ENCODE measurements at places on chromosomes 4 and X.

- DNase-seq, result no peak
Observed at GRCh38 chrX:137574102-137574783, 8.3 kb downstream of the ZIC3 start.

- DNase-seq, result no peak
Observed at GRCh38 chr4:8159537-8160232, 1.1 kb upstream of the ABLIM2 start.

- no peak for DNase-seq
Observed at GRCh38 chr4:33340168-33340567, 2620.0 kb downstream of the PCDH7 start.

DNA sequence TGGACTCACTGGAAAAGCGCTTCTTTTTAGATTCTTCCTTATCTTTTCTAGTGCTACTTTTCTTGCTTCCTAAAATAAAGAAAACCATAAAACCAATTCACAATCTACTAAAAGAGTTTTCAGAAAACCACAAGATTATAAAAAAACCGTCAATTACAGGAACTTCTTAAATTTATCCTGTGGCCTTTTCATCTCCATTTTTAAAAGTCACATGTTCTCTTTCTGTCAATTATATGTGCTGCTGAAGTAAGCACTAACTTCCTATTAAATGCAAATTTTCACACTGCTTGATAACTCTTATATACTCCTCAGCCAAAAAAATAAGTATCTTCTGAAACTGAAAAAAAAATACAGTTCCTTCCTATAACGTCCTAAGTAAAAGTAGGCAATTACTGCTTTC is 32.8 kb downstream of the CENPC start:
- DNase-seq, result no peak

DNA sequence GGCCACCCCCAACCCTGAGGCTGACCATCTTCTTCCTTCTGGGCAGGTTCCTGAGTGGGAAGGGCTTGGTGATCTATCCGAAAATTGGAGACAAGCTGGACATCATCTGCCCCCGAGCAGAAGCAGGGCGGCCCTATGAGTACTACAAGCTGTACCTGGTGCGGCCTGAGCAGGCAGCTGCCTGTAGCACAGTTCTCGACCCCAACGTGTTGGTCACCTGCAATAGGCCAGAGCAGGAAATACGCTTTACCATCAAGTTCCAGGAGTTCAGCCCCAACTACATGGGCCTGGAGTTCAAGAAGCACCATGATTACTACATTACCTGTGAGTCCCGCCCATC is 9.7 kb downstream of the EFNB1 start:
- no peak for DNase-seq

DNA sequence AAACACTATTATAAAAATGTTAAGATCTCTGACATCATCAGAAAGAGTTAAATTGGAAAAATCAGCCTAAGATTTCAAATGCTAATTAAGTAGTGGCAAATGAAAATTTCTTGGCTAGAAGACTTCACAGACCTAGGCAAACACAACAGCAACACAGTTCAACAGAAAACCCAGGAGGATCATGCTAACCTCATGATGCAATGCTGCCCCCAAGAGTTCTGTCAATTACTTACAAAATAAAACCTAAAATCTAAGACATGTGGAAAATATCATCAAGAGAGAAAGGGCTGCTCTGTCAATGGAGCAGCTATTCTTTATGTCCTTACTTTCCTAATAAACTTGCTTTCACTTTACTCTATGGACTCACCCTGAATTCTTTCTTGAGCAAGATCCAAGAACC is 21.0 kb downstream of the S100G start:
- DNase-seq, result peak; percentile 12

GRCh38 chr4:152016303-152016620 is 255.5 kb upstream of the GATB start:
- no peak for DNase-seq

DNA sequence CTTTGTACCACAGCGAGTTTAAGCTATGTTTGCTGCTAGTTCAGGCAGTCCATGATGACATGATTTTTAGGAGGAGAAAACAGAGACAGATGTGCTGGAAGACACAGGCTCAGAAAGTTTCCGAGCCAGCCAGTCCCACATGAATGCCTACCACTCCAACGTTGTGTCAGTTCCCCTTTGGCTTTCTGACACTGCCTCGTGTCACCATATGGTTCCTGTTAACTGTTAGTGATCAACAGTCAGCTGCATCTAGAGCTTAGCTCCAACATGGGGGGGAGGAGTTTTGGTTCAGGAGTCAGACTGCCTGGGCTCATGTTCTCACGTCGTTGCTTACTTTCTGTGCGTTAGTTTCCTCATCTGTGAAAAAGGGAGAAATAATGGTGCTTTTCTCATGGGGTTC is 343.7 kb downstream of the MID1IP1 start:
- no peak for DNase-seq

DNA sequence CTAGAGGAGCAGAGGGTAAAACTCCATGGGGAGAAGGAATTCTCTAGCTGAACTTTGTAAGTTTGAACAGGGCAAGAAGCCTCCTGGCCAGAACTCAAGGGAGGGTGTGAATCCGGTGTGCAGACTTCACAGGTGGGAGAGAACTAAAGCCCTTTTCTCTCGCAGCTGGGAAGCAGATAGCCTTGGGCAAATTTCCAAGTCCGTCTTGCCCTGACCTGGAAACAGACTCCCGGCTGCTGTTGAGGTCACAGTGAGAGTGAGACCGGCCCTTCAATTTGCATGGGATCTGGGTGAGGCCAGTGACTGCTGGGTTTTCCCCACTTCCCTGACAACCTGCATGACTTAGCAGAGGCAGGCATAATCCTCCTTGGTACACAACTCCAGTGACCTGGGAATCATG is 94.5 kb upstream of the ZNF827 start:
- DNase-seq, result no peak

GRCh38 chrX:29491659-29492058 is 723.7 kb upstream of the MAGEB2 start:
- DNase-seq, result no peak
